ENCODE measurements at places on chromosomes 12 and 14.

DNA sequence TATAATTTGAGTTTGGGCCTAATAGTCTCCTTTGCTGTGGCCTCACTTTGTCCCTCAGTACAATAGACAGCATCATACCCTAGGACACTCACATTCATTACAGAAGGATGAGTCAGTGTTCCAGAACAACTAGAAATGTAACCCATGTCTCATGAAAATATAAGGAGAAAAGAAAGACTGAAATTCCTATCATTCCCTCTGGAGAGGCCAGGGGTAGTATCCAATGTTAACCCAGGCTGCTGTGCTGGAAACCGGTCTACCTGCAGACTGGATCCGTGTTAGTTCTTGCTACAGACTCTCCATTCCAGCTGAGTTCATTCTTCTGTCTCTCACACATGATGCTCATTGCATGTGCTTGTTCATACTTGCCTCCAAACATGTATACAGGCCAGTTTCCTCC, 75.8 kb upstream of the HOXC13 start:
- no peak for DNase-seq

DNA sequence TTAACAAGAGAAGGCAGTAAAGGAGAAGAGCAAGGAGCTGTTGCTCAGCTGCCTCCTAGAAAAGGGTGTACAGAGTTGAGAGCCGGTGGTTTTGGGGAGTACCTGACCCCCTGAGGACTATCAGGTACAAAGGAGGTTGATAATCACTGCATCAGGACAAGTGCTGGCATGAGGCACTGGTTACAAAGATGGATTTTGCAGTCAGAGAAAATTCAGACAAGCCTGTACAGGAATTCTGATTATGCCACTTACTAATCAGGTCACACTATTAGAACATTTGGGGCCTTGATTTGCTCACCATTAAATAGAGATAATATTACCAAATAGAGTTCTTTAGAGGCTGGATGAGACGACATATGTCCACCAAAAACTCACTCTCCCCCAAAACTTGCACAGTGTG, 450.9 kb upstream of the TMPO start:
- DNase-seq: no peak

DNA sequence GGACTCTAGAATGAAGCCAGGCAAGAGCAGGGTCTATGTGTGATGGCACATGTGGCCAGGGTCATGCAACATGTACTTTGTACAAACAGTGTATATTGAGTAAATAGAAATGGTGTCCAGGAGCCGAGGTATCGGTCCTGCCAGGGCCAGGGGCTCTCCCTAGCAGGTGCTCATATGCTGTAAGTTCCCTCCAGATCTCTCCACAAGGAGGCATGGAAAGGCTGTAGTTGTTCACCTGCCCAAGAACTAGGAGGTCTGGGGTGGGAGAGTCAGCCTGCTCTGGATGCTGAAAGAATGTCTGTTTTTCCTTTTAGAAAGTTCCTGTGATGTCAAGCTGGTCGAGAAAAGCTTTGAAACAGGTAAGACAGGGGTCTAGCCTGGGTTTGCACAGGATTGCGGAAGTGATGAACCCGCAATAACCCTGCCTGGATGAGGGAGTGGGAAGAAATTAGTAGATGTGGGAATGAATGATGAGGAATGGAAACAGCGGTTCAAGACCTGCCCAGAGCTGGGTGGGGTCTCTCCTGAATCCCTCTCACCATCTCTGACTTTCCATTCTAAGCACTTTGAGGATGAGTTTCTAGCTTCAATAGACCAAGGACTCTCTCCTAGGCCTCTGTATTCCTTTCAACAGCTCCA, 39.6 kb downstream of the DAD1 start:
- no peak for DNase-seq

DNA sequence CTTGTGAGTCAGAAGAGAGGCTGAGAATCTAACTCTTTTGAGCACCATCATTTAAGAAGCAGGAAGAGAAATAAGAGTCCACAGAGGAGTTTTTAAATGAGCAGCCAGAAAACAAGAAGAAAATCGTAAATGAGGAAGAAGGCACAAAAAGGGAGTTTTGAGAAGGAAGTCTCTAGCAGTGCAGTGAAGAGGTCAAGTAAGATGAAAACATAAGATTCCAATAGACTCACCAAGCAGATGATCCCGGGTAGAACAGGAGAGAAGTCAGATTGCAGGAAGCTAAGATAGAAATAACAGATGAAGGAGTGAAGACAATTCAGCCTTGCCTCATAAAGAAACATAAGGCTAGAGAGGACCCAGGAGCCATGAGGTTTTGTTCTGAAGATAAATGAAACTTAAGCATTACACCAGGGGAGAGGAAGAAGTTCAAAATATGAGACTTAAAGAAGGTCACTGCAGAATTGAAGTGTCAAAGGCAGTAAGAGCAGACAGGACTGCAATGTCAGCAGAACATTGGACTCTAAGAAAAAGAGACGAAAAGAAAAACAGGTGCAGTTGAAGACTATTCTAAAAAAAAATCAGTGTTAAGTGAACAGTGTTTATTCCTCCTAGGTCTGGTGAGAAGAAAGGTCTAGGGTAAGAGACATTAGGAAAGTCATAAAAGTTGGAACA, 229.0 kb downstream of the SEC23A start:
- no peak for DNase-seq

- DNase-seq: no peak
Observed at GRCh38 chr12:130226126-130226525, 63.9 kb downstream of the FZD10 start.

DNA sequence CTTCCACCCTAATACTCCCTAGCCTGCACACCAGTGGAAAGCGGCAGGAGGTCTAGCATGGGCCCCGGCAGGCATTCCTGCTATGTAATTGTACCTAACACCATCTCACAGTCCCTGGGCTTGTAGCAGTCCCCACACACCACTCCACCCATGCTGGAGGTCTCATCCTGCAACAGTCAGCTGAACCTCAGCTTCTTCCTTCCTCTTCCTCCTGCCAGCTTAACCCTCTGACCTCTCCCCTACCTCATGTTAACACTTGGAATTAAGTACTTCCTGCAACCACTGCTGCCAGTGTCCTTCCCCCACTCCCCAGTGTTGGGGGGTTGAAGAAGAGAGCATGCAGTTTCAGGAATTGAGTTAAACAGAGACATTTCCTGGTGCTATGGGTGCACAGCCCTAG, 7.6 kb downstream of the ADCY4 start:
- no peak for DNase-seq
